Heart right ventricle (tissue), 16 donors: ENCODE measurements at places on chromosomes 1 and 21.

DNA sequence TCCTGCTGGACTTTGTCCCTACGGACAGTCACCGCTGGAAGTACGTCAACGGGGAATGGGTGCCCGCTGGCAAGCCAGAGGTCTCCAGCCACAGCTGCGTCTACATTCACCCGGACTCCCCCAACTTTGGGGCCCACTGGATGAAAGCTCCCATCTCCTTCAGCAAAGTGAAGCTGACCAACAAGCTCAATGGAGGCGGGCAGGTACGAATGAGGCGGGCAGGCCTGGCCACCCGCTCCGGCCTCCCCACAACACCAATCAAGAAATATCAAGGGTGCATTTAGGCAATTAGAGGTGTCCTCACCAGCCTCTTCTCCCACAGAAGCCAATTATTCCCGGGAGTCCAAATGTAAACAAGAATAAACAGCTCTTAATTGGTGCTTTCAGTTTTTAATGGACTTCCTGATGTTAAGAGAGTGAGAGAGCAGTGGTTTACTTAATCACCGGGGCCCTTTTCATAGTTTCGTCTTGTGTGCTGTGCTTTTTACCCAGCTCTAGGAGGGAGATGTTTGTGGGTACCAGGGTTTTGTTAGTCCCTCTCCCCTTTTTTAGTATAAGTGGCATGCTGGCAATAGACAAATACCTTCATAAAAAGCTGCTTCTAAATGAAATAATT is 10.7 kb downstream of the TBX19 start:
- DNase-seq, result no peak
- H3K4me1 ChIP-seq, result no peaks in the 10 kb centered on the region
- no peaks in the 10 kb centered on the region for H3K36me3 ChIP-seq
- no peak overlapping the region for H3K4me3 ChIP-seq
- H3K27ac ChIP-seq, result no peak overlapping the region
- no peaks in the 10 kb centered on the region for H3K27me3 ChIP-seq

DNA sequence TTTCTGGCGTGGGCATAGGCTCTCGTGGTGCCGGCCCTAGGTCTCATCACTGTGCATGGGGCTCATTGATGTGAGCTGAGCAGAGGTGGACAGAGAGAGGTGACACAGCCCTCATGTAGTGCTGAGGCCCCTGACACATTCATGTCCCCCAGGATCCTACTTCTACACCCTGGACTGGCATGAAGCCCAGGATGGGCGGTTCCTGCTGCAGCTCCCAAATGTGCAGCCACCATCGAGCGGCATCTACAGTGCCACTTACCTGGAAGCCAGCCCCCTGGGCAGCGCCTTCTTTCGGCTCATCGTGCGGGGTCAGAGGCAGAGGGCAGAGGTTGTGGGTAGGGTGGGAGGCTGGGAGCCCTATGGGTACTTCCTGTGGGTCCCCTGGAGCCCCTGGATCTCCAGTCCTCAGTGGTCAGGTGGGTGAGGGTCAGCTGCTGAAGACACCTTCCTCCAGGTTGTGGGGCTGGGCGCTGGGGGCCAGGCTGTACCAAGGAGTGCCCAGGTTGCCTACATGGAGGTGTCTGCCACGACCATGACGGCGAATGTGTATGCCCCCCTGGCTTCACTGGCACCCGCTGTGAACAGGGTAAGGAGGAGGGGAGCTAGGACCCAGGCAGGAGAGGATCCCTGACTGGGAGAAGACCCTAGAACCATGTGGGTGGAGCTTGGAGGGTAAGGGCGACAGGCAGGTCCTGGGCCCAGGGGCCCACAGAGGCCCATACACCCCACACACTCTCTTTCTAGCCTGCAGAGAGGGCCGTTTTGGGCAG is 6.1 kb downstream of the TIE1 start:
- H3K4me1 ChIP-seq, result peaks cover 46% of the 10 kb centered on the region
- H3K27me3 ChIP-seq, result no peaks in the 10 kb centered on the region
- H3K27ac ChIP-seq, result no peak overlapping the region
- no peak for DNase-seq
- no peak overlapping the region for H3K4me3 ChIP-seq
- peaks cover 55% of the 10 kb centered on the region for H3K36me3 ChIP-seq

DNA sequence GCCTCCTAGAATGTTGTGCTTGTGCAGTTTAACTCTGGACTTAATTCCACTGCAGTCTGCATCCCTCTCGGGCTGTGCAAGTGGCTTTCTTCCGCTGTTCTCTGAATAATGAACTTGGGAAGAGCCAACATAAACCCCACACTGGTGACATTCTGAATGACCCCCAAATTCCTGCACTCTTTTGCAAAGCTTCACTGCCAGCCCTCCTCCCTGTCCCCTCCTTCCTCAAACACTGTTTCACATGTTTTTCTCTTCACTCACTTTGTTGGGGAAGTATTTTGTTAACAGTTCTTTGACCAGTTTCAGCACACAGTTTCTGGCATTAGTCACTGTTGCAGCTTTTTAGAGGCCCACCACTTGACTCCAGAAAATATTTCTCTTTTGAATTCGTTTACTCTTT is 39.7 kb downstream of the GNG12 start:
- no peaks in the 10 kb centered on the region for H3K27me3 ChIP-seq
- H3K27ac ChIP-seq, result no peak overlapping the region
- no peak for DNase-seq
- H3K4me1 ChIP-seq, result peaks cover 21% of the 10 kb centered on the region
- H3K4me3 ChIP-seq, result no peak overlapping the region

DNA sequence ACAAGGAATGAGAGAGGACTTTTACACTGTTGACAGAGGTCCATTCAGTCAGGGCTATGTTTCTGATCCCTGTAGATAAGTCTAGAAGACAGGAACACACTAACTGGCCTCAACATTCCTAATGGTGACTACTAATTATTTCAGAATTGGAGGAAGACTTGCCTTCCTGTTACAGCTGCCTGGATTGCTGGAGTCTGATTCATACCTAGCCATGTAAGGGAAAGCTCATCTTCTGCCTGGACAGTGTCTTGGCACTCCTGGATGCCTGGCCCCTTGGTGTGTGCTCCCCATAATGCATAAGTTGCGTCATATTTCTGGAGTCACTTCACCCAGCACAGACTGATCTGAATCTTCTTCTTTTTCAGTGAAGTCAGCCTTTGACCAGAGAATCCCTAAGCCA is 326.0 kb upstream of the RUNX1 start:
- H3K27me3 ChIP-seq, result no peaks in the 10 kb centered on the region
- H3K4me3 ChIP-seq, result no peak overlapping the region
- H3K4me1 ChIP-seq, result no peaks in the 10 kb centered on the region
- H3K36me3 ChIP-seq, result no peaks in the 10 kb centered on the region
- no peak for DNase-seq

- H3K27me3 ChIP-seq, result no peaks in the 10 kb centered on the region
- DNase-seq, result no peak
- H3K4me1 ChIP-seq, result peaks cover 7% of the 10 kb centered on the region
- H3K36me3 ChIP-seq, result no peaks in the 10 kb centered on the region
- H3K4me3 ChIP-seq, result no peak overlapping the region
Measured at GRCh38 chr21:38965910-38966504, 160.3 kb downstream of the ETS2 start.

- H3K27me3 ChIP-seq, result no peaks in the 10 kb centered on the region
- DNase-seq, result no peak
- no peak overlapping the region for H3K27ac ChIP-seq
- H3K36me3 ChIP-seq, result no peaks in the 10 kb centered on the region
- no peaks in the 10 kb centered on the region for H3K4me1 ChIP-seq
Measured at GRCh38 chr1:201146626-201147390, 7.5 kb downstream of the TMEM9 start.

GRCh38 chr1:45381243-45381642 is 41.0 kb upstream of the MUTYH start:
- no peak overlapping the region for H3K27ac ChIP-seq
- H3K36me3 ChIP-seq, result no peaks in the 10 kb centered on the region
- no peak overlapping the region for H3K4me3 ChIP-seq
